NCI-H1092 treated with DMSO at 0.1 percent for 48 hours (cell line): ENCODE measurements at places on chromosomes 6 and 20.

- DNase-seq = no peak
Observed at GRCh38 chr6:105985816-105986632, 100.1 kb upstream of the PRDM1 start.

GRCh38 chr6:1068905-1069304 is 243.0 kb upstream of the FOXQ1 start:
- DNase-seq = no peak

DNA sequence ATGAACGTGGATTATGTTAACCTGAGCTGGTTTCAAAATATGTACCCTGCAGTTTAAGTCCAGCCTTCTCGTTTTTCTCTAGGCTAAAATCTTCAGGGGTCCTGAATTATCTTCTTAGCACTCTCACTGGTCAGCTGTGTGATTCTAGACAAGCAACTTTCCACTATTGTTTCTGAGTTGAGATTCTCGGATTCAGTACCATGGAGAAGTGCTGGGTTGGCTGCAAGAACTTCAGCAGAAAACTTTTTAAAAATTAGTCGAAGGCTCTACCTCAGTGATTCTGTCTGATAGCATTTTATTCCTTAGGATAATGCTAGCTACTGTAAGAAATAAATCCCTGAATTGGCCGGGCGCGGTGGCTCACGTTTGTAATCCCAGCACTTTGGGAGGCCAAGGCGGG is 173.7 kb downstream of the GRM1 start:
- no peak for DNase-seq

- no peak for DNase-seq
Observed at GRCh38 chr6:166921570-166921969, 34.8 kb downstream of the RNASET2 start.
